ENCODE measurements at places on chromosomes 12 and 14.
A peak's percentile ranks its signal among the peaks of the same experiment; 100 is the strongest.

- no peak for DNase-seq
Observed at GRCh38 chr12:99257672-99258071, 389.9 kb upstream of the GARIN6 start.

DNA sequence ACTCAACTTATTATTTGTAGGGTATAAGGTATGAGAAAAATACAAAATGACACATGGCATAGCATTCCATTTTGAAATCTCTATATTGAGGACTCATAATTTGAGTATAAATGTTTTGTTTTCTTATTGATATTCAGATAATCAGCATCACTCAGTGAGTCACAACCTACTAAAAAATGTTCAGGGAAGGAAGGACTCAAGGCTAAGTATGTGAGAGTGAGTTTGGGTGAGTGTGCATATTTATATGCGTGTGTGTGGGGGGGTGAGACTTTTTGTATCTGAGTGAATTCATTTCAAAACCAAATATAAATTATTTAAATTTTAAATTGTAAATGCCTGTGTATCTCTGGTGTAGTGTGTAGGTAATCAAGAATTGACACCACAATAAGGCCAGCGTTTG lies 87.8 kb upstream of the PRKD1 start:
- no peak for DNase-seq

- no peak for DNase-seq
Observed at GRCh38 chr14:41482861-41483260, 123.8 kb upstream of the LRFN5 start.

DNA sequence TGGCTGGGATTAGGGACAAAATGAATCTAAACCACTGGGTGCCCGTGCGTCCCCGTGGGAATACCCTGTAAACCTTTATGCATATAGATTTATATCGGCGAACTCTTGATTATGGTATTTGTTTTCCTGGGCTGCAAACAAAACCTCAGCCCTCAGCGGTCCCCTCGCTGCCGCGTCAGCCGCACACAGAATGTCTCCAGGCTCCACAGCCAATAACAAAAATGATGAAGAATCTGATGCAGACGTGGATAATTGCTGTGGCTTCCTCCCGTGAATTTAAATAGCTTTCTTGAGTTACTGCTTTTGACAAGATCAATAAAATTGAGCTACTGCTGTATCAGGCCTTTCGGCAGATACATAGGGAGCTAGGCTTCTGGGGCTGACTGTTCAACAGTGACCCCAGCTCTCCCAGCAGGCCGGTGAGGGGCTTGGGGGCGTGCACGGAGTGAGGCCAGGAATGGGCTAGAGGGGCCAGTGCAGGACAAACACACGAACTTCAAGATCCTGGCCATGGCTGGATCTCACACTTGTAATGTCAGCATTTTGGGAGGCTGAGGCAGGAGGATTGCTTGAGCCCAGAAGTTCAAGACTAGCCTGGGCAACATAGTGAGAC lies 125.8 kb upstream of the NCOR2 start:
- DNase-seq: no peak

GRCh38 chr14:102731101-102731870 lies 46.0 kb upstream of the TRAF3 start:
- no peak for DNase-seq

DNA sequence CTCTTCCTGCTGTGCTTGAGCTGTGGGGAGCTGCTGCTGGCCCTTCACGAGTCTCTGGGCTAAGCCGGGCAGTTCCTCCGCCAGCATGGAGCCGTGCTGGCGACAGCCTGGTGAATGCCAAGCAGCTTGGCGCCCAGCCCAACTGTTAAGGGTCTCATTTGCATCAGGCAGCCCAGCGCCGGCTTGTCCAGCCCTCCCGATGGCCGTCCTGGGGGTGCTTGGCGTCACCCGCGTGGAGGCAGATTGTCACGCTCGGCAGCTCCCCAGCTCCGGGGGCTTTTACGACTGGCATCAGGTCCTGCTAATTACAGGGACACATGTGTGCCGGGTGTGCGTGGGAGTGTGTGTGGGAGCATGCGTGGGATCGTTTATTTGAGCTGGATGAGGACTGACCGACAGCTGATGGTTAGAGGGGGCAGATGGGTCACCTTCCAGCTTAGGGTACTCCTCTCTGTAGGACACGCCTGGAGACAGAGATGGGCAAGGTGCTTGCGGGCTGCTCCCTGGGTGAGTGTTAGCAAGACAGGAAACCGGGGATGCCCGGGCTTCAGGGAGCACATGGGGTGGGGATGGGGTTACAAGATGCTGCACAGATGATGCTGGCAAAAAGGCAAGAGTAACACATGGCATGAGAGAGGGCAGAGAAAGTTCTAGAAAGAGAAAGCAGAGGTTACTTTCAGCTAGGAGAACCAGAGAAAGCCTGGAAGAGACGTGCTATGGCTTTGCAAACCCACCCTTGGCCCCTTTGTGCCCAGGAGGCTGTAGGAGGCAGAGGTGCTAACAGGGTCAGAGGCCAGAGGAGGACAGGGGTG lies 64.1 kb downstream of the KIF26A start:
- peak; percentile 47 for DNase-seq

DNA sequence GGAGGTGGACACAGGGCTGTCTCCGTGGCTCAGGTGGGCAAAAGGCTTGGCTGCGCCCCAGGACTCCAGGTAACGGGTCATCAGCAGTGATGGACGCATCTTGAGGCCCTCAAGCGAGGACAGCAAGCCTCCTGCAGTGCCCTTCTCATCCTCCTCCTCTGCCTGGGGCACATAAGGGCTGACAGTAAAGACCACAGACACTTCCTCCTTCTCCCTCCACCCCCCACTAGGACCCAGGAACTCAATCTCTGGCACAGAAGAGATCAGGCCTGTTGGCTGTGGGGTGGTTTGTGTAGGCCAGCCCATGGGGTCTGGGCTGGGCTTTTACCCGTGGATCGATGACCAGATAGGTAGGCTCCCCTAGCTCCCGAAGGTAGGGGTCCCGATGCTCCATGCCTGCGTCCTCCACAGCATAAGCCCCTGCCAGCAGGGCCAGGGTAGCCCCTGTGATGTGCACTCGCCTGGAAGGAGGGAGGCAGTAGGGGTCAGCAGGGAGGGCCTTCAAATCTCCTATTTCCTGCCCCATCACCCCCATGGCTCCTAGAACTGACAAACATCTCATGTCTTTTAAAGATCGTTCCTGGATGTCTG lies 5.7 kb downstream of the ADCY4 start:
- DNase-seq: no peak

GRCh38 chr12:110658242-110658641 lies 30.7 kb downstream of the HVCN1 start:
- no peak for DNase-seq

GRCh38 chr14:104442631-104443390 lies 136.8 kb upstream of the C14orf180 start:
- no peak for DNase-seq
